ENCODE measurements at places on chromosomes 3 and 15.

DNA sequence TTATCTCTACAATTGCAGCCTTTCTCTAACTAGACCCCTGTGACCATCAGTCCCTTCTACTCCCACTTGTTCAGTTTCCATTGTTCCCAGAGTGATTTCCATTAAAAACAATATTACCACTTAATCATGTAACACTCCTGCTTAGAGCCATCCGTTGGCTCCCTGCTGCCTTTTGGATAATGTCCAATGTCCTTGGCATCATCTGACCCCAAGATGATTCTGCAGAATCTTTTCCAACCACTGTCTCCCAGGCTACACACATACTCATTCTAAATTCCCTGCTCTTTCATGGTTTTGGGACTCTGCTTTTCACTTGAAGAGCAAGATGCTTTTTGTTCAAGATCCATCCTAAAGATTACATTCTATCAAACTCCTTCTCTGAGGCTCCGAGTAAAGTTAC lies 7.1 kb downstream of the KCNH8 start:
- DNase-seq, result no peak

DNA sequence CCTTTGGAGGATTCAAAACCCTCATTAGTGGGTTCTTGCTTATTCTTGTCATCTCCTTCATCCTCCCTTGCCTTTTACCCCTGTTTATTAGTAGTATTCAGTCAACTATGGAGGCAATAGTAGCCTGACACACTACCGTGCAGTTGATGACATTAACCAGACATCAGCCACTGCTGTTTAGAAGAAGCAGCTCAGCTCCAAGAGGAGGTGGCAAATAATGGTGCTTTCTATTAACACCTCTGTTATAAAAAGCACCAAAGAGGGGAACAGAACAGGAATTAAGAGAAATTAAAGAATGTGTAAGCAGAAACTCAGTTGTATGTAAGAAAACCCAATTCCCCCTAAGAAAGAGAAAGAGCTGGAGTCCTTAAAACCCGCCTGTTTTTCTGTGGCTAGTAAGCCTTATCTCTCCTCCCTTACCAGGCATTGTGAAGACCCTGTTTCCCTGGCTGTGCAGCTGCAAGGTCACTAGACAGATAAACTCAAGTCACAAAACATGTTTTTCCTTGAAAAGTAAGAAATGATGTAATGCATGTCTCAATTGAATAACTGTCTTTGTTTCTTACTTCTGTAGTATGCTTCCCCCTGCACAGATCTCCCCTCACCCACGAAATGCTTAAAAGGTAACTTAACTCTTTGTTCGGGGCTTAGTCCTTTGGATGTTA lies 21.2 kb downstream of the CCR4 start:
- no peak for DNase-seq

GRCh38 chr3:49607796-49608195 lies 53.5 kb downstream of the BSN start:
- no peak for DNase-seq

DNA sequence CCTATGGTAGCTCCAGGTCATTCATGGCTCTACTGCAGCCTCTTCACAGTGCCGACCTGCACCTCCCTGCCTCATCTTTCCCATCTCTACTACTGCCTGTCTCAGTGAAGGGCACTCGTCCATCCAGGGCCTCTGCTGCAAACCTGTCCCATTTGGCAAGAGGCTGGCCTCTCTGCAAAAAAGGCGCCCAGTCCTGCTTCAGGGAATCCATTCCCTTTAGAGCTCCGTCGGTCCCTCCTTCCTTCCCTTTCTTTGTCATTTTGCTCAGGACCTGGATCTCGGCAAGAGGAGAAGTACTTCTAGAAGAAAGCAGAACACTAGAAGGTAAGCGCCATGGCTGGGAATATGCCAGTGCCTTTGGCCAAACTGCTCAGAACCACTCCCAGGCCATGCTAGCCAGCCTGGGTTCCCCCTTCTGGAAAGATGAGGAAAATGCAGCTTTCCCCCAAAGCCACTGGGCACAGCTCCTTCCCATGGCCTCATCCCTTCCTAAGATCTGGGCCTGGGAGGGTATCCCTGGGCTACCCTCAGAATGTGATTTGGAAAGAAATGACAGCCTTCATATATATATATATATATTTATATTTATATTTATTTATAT lies 6.4 kb upstream of the ISL2 start:
- DNase-seq, result no peak

DNA sequence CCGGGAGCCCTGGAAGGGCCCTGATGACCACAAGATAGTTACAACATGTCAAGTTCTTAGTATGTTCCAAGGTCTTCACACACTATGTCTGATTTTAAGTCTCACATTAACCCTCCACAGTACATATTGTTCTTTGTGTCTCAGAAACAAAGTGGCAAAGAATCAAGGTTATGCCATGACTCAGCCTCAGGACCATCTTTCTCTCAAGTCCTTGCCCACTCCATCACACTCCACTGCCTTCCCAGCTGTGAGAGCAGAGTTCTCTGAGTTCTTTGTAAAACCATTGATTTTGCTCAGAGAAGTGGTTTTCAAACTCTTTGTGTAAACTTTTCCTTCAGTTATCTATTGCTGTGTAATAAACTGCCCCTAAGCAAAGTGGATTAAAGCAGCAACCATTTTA lies 67.9 kb upstream of the C3orf80 start:
- DNase-seq, result no peak

GRCh38 chr3:127761441-127761801 lies 60.9 kb downstream of the MGLL start:
- no peak for DNase-seq

DNA sequence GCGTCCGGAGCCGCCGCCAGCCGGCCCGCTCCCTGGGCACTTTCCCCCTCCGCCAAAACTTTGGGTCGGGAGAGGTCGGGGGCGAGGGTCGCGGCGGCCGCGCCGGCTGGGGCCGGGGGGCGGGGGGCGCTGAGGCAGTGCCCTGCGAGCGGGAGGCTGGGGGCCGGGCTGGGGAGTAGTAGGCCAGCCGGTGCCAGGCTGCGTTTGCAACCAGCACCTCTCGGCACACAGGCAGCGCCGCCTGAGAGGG lies 452 bp downstream of the BBX start:
- no peak for DNase-seq

DNA sequence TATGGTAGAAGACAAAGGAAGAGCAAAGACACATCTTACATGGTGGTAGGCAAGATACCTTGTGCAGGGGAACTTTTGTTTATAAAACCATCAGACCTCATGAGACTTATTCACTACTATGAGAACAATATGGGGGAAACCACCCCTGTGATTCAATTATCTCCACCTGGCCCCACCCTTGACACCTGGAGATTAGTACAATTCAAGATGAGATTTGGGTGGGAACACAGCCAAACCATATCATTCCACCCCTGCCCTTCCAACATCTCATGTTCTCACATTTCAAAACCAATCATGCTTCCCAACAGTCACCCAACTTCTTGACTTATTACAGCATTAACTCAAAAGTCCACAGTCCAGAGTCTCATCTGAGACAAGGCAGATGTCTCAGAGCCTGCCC lies 21.7 kb upstream of the PLSCR1 start:
- DNase-seq, result no peak

DNA sequence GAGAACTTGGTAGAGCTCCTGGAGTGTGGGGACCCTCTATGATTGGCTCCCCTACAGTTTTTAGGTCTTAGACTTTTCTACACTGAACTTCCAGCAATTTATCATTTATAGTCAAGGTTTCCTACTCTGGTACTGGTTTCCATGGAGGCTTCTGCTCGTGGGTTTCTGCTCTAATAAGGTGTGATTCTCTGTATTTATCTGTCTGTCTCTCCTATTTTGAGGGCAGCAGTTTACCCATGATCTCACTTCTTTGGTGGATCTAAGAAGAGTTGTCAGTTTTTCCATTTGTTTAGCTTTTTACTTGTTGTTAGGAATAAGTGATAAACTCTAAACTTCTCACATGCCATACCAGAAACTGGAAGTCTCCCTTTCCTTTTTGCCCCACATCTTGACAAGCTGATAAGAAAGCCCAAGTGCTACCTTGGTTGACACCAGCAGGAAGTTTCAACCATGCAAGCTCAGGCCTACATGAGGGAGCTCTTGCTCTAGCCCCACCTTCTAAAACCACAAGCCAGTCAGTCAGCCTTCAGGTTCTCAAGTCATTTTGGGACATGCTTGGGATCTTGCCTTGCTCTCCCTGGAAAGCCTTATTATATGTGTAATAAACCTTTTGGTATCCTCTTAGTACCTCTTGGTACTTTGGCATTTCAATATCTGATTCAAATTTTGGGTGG lies 10.0 kb downstream of the TIMMDC1 start:
- no peak for DNase-seq

DNA sequence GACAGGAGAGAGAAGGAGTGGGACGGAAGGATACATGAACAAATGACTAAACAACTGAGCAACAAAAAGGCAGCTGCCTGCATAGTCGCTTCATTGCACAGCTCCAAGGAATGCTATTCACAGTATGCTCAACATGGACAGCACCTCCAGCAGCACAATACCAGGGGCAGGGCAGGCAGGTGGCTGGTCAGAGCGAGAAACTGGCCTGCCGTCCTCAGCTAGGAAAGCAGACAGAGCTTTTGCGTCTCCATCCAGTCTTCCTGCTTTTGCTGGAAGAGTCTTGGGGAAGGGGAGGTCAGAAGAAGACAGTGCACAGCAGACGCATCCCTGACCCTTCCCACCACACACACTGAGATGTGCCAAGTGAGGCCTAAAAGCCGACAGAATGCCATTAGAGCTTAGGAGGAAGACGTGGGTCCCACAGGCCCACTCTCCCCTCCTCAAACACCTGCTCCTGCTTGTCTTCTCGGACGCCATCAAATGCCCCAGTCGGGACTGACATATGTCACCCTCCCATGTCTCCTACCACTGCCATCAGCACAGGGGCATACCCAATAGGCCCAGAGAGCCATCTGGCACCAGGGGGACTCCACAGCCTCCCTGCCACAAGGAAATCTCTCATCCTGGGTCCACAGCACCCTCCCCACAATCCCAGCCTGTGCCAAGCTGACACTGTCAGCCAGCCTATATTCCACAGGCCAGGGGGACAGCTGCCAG lies 3.9 kb downstream of the RAB6B start:
- no peak for DNase-seq

Measured in NCI-H2107 (cell line).